ENCODE measurements at places on chromosomes 6 and 20. TPM values are rescaled to one million over a fixed set of nuclear protein-coding genes. Genes with fewer than 3 reads are reported as not detected.

Gene RIMS1
- total RNA-seq, result not detected

Gene LRRC1
- 11.3 TPM for total RNA-seq

Gene UQCC2
- 70.3 TPM for total RNA-seq

- DNase-seq, result no peak
Observed at GRCh38 chr6:167565884-167566599, 241.2 kb downstream of the TTLL2 start.

DNA sequence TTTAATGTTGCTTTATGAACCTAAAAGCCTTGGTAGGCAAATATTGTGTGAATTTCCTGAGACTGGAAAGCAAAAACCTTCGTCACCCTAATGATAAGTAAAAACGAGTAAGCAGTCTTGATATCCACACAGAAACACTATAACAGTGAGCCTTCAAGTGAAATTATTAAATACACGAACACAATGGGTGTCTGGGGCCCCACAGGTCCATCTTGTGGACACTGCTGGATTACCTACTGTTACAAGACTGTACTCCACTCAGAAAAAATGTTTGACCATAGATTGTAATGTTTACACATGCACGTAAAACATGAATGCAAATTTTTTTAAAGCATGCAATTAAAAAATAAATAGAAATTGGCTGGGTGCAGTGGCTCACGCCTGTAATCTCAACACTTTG, 466.9 kb downstream of the CD83 start:
- DNase-seq, result no peak

Data from A172 (cell line).